ENCODE measurements at places on chromosomes 1 and 21. TPM values are rescaled to one million over a fixed set of nuclear protein-coding genes. Genes with fewer than 3 reads are reported as not detected.

Gene SLC27A3
- total RNA-seq, result 16.1 TPM

- peak; percentile 85 for ATAC-seq
These were observed at the start of gene GPATCH3 for GRCh38 chr1:26900001-26900814. Gene GPATCH3 (minus strand): TSS chr1:26900467. CDS start chr1:26900442, 25 bp downstream.

DNA sequence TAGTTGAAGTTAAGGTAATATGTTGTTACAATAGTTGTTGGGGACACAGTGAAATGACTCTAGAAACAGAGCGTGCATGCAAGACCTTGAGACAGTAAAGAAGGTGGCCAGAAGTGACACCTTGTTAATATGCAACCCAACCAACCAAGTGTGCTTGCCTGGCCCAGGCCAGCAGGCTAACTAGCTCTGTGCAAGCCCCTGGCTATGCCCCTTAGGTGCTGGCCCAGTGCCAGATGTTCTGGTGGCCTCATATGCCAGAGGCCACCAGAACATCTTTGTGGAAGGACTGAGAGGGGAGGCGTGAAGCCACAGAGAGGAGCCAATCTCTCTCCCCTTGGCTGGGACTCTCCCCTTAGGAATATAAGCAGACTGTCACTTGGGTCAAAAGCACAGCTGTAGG is 111.2 kb upstream of the JUN start:
- no peak for ATAC-seq

- no peak for ATAC-seq
These were observed 60.1 kb downstream of the KIAA0040 start for GRCh38 chr1:175132436-175132835.

DNA sequence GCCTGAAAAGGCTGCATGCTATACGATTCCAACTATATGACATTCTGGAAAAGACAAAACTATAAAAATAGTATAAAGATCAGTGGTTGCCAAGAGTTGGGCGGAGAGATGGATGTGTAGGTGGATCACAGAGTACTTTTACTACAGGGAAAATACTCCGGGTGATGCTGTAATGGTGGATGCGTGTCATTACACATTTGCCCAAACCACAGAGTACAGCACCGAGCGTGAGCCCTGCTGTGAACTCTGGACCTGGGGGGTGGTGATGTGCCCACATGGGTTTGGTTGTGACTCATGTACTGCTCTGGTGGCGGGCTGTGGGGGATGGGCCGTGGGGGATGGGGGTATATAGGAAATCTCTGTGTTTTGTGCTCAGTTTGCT is 162.7 kb upstream of the COL6A1 start:
- ATAC-seq, result no peak

All from esophagus mucosa (tissue), 1 donor.